Neural crest cell (in vitro differentiated cells): ENCODE measurements at places on chromosomes 1 and 21. TPM values are rescaled to one million over a fixed set of nuclear protein-coding genes. Genes with fewer than 3 reads are reported as not detected.

GRCh38 chr1:91609551-91609950, 108.9 kb downstream of the CDC7 start:
- DNase-seq = no peak

- peak; percentile 14 for DNase-seq
Observed at GRCh38 chr1:234154320-234155251, 218.7 kb upstream of the COA6 start.

DNA sequence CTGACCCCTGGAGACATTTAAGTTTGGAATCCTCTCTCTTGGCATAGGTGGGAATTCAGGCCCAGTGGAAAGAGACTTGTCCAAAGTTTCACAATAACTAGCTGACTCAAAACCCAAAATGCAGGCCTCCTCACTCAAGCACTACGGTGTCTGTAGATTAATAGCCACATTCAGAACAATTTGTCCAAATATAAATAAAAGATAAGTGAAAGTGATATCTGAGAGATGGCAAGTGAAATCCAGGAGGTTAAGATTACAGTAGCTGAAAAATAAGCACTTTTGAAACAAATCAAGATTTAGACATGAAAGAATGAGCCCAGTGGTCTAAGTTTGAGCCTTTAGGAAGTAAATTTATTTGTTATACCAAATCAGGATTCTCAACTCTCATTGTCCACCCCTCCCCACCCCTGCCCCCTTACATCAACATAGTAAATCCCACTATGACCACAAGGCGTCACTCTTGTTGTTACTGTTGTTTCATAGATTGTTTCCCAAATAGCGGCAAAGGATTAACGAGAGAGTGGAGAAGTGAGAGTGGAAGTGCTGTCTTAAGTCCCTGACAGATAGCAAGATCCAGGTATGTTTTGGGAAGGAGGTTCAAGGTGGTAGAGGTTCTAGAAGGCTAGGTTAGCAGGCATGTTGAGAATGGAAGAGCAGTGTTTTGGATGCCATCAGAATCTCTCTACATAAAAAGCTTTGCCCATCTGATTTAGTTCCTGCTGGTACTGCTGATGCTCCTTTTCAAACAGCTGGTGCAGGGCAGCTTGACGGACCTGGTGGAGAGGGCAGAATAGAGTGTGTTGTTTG, 7.1 kb upstream of the TPM3 start:
- peak; percentile 47 for DNase-seq

DNA sequence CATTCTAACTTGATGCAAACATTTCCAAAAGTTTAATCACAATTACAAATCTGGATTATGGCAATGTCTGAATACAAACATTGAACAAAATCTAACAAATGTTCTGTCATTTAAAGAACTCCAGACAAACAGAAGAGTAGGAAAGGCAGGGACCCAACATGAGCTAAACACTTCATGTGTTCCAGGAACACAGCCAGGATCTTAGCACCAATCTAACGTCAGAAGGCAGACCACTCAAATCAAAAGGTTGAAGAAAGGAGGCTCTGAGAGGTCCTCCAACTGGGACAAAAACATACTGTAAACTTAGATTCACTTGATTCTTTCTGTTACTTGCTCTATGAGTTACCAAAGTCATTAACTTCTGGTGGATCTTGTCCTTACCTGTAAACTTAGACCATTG, 374.0 kb downstream of the NEGR1 start:
- no peak for DNase-seq

The DNM3 gene
- 3.5 and 3.9 TPM in 2 replicates for total RNA-seq

The NUAK2 gene
- 14.7 and 15.4 TPM in 2 replicates for total RNA-seq

- no peak for DNase-seq
Observed at GRCh38 chr21:15795533-15795932, 65.8 kb downstream of the USP25 start.

DNA sequence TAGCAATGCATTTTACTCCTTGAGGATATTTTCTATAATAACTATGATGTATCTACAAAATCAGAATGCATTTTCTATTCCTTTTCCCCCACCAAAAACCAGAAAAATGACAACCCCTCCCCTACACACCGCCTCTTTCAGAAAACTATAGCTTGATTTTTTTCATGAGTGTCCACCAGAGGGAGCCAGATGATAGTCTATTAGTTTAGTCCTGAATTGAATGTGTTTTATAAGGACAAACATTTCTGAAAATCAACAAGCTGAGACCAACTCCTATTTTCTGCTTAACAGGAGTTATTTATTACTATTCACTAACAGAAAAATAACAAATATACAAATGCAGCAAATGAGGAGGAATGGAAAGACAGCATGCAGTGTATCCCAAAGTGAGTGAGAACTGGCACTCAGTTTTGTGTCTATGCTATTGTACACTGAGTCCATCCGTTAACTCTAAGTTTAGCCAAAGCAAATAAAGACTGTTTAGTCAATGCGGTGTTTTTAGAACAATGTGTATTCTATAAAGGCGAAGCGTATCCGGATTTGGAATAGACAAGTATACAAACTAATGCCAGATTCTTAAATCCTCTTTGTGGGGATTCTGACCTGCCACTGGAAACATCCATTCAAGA, 182.6 kb downstream of the VAV3 start:
- DNase-seq = peak; percentile 57

The FCGR1A gene
- not detected in 2 replicates for total RNA-seq

- DNase-seq = peak; percentile 16
Observed at GRCh38 chr1:193104502-193104906, 710 bp downstream of the GLRX2 start.
